Spinal cord (tissue), 10 donors: ENCODE measurements at places on chromosomes 3 and 15.

GRCh38 chr3:141266797-141267555 is 35.4 kb downstream of the PXYLP1 start:
- DNase-seq = no peak

DNA sequence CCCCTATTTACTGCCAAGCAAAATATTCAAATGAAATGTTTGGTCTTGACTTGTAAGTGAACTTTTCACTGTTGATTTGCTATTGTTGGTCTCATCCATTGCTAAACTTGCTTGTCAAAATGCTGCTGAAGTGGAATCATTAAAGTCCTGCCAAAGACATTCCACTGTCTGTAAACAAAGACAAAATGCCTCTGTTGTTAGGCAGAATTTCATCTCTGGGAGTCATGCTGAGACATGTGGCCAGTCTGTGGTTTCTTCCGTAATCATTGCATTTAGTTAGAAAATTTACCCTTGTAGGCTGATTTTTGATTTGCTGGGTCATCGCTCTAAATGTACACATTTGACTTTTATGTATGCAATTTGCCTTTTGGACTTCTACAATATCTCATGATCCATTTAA is 577.7 kb downstream of the MECOM start:
- DNase-seq = no peak

DNA sequence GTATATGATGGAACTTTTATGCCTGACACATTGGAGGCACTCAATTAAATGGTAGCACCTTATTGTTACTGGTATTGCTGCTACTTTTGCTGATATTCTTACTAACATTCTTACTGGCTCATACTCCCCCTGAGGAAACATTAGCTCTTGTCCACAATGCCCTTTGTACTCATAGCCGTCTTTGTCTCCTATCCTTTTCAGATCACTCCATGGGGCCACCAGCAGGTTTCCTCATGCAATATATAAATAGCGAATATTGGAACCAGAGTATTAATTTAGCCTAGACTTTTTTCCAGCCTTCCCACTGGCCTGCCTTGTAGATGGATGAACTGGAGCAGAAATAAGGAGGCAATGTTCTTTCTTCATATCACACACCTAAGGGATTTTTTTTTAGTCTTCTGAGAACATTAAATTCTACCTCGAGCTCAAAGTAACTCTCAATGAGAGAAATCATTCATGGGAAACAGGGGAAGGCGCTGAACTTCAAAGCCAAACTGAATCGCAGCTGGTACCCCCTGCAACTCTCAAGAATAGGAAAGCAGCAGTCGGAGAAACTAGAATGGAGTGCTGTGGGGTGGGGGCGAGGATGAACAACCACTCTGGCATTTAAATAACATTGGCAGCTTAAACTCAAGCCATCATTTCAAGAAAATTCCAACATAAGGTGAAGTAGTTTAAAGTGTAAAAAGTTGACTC is 300.3 kb downstream of the TAFA4 start:
- no peak for DNase-seq

- no peak for DNase-seq
Observed at GRCh38 chr3:4950948-4951347, 28.3 kb upstream of the BHLHE40 start.

GRCh38 chr3:15339786-15340215 is 7.4 kb upstream of the SH3BP5 start:
- no peak for DNase-seq

- DNase-seq = no peak
Observed at GRCh38 chr15:65336493-65337435, 32.3 kb downstream of the RNU5B-1 start.

DNA sequence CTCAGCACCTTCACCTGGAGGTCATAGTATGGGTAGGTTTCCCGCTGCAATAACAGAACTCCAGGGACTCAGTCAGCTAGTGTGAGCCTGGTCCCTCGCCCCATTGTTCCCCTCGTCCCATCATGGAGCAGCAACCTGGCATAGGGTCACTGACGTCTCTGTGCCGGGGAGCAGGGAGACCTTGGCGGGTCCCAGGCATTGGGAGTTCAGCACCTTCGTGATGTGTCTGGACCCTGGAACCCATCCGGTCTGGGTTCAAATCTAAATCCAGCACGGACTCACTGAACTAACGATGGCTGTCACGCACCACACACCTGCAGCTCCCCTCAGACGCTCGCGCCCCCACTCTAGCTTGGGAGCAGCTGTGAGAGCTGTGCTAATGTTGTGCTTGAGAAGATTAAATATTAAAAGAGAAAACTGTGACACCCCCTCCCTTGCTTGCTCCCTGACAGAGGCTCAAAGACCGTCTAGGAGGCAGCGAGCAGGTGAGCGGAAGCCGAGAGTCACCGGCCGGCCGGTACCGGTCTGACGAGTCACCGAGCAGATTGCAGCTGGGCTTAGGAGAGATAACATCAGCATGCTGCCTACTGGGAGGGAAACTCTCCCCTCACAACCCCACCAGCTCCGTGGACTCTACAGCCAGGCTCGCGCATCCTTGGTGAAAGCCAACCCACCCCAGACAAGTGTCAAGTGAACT is 742 bp downstream of the PLA2G4F start:
- DNase-seq = no peak

GRCh38 chr3:7734456-7734855 is 767.2 kb upstream of the LMCD1 start:
- no peak for DNase-seq

DNA sequence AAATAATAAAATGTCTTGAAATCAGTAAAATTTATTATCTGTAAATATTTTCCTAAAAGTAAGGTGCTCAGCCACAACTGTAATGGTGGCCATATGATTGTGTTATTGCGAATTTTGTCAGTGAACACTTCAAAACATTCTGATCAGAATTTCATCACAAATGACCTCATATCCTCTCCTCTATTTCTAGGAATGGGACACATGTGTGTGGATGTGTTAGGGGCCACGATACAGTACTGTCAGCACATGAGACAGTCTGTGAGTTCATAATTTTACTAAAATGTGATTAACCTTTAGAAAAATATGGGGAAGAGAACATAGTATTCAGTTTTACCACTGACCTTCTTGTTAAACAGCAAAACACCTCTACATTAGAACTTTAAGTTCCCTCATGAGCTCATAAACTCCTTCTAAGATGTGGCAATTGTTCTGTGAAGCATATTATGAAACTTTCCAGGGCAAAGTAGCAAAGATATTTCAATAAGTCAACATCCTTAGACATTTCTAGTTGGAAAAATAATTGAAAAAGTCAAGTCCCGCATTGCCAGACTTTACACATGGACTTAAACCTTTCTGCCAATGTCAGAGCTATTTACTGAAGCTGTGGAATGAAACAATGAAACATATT is 158.2 kb upstream of the ABI3BP start:
- DNase-seq = no peak

DNA sequence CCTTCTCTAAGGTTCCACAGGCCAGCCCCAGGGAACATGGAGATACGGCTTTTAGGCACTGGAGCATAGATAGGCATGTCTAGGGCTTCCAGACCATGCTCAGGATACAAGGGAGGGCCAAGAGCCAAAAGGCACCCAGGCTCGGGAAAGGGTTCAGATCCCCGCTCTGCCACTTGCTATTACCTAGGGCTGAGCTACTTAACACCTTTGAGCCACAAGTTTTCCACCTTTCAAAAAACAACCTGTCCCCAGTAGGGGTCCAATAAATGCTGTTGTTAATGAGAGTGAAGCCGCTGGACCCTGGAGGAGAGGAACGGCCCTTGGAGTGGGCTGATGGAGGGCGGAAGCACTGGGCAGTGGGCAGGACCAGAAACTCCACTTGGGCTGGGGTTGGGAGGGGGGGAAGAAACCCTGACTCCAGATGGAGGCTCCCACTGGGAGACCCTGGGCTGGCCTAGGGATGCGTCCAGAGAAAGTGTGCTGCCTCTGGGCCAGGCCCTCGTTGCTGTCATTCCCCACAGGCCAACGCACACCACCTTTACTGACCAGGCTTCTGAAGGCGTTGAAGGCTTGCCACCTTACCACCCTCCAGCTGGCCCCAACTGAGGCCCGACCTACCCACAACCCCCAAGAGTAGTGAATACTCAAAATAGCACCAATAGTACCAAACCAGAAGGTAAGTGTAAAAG is 8.6 kb upstream of the ITPKA start:
- no peak for DNase-seq

DNA sequence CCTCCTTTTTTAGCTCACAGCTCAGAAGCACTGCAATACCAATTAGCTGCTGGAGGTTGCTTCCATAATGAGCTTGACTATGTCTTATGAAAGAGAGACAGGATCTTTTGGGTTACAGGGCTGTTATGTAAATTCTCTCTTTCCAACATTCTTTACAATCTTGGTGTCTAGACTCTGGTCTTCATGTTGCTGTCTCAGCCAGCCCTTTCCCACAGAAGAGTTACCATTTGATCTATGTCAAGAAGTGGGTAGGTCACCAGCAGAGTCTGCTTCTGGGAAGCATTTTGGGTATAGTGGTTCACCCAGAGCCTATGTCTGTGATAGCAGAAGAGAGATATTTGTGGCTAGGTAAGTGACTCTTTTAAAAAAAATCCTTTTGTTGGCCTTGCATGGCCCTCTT is 234.5 kb downstream of the SATB1 start:
- DNase-seq = no peak

DNA sequence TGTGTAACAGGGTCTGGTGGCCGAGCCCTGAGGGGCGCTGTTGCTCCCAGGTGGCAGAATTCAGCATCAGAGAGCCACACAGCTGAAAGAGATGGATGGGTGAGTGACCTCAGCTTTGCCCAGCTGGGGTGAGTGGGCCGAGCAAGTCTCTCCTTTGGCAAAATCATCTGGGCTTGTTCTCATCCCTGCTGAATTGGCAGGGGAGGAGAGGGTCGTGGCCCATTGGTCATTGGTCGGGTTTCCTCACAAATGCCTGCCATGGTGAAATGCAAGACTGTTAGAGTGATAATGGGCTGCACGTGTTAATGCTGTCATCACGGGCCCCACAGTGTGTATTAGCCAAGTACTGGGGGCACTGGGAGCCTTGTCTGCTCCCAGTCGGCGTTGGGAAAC is 15.9 kb downstream of the ABHD2 start:
- no peak for DNase-seq

DNA sequence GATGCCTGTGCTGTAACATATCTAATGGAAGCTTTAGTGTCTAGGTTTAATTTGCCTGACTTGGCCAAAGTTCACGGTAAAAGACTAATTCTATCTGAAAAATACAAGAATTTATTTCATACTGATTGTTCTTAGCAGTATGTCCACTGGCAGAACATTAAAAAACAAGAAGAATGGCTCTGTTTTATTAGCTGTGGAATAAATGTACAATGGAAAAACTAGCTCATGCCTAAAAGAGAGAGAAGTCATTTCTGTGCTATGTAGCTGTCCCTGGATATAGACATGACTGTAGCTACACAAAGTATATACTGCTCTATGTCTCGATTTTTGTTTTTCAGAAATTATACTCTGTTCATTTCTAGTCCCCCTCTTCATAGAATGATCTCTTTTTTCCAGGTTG is 13.9 kb upstream of the VGLL3 start:
- no peak for DNase-seq

DNA sequence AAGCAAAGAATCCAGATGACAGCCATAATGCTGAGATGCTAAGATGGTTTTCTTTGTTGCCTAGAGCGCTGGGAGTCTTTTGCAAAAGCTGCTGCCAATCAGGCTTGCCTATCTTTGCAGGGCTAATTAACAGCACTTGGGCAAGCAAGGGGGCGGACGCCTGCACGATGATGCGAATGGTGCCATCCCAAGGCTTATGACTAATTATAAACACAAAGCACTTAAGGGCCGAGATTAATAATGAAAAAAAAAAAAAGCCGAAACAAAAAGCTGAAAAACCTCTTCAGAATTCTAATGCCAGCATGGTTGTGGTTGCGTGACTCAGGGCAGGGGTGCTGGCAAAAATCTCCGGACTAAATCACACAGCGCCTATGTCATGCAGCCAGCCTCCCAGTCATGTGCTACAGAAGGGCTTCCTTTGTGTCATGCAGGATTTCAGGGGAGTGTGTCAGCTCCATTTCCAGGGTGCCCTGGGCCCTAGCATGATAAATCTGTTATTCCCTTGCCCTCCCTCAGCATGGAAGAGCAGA is 185.0 kb upstream of the ANKRD28 start:
- DNase-seq = peak; percentile 20

DNA sequence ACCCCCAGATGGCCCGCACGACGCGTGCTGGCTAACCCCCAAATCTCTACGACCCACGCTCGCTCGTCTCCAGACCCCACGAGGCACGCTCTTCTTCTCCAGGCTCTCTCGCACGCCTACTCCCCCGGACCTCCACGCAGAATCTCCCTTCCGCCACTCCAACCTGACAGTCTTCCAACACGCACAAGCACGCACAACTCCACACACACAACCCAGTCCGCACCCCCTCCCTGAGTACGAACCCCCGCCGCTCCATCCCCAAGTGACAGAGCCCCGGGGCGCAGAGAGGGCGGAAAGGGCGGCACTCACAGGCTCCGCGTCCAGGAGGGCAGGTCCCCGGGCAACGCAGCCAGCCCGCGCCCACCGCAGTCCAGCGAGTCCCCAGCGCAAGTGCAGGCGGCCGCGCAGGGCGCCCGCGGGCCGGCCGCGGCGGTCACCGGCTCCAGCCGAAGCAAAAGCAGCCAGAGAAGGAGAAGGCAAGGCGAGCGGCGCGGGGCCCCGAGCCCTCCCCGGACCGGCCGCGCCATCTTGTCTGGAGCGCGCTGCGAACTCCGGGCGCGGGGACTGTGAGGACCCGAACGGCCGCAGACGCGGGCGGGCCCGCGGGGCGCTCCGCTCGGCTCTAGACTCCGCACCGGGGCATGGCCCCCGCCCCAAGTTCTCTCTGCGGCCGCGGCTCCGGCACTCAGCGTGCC is 794 bp downstream of the LRIG1 start:
- no peak for DNase-seq

- no peak for DNase-seq
Observed at GRCh38 chr3:72659188-72659587, 189.1 kb downstream of the SHQ1 start.

GRCh38 chr15:99749386-99749785 is 16.1 kb upstream of the LYSMD4 start:
- DNase-seq = no peak

GRCh38 chr15:37105889-37106288 is 5.5 kb upstream of the MEIS2 start:
- no peak for DNase-seq

- DNase-seq = no peak
Observed at GRCh38 chr15:71237456-71238188, 122.4 kb downstream of the THSD4 start.

- no peak for DNase-seq
Observed at GRCh38 chr3:73550032-73550431, 74.7 kb downstream of the PDZRN3 start.

DNA sequence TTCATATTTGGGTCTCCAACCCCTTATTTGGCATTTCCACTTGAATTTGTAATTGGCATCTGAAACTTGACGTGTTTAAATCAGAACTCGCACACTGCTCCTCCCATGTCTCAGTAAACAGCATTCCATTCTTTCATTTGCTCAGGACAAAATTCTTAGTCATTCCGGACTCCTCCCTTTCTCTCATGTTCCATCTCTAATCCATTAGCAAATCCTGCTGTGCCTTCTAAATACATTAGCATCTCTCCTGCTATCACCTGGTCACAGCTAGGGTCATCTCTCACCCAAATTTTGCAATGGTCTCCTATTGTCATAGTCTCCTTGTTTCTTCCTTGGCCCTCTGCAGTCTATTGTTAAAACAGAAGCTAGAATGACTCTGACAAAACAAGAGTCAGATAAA is 119.9 kb upstream of the CADPS start:
- DNase-seq = no peak
